GM12864 (cell line): ENCODE measurements at places on chromosomes 1 and 21.
A peak's percentile ranks its signal among the peaks of the same experiment; 100 is the strongest.

DNA sequence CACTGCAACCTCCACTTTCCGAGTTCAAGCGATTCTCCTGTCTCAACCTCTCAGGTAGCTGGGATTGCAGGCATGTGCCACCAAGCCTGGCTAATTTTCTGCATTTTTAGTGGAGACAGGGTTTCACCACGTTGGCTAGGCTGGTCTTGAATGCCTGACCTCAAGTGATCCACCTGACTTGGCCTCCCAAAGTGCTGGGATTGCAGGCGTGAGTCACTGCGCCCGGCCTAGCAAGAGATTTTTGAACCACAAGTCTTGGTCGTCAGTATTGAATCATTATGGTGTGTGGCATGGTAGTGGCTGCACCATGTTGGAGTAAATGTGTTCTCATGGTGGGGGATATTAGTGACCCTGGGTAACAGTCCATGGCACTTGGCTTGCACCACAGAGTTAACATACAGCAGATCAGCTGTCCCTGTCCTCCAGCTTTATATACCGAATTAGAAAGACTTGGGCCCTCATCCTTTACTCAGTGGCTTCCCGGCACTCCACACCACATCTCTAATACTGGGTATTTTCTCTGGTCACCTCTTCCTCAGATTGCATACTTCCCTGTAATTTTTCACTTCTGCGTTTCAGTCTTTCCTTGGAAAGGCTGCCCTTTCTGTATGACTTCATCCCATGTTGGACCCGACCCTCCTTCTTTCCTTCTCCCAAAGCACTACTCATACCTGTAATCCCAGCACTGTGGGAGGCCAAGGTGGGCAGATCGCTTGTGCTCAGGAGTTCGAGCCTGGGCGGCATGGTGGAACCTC is 25.1 kb downstream of the AK4 start:
- no peak for DNase-seq

GRCh38 chr21:45166931-45167330 is 92.6 kb downstream of the ADARB1 start:
- no peak for DNase-seq

GRCh38 chr1:187948170-187948794 is 1119.5 kb downstream of the PLA2G4A start:
- DNase-seq: no peak

DNA sequence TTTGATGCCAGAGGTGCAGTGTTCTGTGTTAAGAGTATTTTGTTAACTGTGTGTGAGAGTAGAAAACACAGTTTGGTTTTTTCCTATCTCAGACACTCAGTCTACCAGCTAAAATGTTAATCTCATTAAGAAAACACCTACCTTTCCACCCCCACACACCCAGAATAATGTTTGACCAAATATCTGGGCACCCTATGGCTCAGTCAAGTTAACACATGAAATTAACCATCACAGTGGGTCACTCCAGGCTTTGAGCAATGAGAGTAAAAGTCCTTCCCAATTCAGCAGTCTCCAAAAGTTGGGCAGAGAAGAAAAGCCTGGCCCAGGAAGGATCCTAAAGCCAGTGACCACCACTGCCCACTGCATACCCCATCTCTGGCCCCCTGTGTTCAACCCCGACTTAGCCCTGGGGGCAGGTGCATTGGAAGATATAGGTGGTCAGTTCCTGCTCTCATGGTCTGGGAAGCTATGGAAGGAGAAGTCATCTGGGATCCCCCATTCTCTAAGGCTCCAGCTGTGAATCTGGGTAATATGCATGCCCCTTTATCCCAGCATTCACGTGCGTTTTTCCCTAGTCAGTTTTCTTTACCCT is 50.2 kb upstream of the CSF3R start:
- no peak for DNase-seq

DNA sequence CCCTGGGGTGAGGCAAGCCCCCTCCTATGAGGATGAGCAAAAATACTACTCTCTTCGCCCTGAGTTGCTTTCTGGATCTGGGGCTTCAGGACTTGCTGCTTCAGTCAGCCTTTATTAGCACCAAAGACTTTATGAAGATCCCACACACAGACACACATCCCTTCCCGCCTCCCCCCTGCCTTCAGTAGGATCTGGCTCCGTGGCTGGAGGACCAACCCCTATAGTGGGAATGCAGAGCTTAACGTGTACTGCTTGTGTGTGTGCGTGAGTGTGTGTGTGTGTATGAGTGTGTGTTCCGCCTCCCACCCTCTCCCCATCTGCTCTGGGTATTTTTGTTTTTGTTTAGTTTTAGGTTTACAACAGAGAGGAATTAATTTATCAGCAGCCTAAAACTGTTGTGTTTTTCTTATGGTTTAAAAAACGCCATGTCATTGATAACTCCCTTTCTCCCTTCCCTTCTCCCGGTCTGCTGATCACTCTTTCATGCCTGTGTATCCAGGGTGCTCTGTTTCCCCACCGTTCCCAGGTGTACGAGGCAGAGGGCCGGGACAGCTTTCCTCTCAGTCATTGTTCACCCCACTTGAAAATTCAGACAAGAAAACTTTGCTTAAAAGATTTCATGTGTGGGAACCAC is 27.5 kb upstream of the ZFP69B start:
- no peak for DNase-seq

DNA sequence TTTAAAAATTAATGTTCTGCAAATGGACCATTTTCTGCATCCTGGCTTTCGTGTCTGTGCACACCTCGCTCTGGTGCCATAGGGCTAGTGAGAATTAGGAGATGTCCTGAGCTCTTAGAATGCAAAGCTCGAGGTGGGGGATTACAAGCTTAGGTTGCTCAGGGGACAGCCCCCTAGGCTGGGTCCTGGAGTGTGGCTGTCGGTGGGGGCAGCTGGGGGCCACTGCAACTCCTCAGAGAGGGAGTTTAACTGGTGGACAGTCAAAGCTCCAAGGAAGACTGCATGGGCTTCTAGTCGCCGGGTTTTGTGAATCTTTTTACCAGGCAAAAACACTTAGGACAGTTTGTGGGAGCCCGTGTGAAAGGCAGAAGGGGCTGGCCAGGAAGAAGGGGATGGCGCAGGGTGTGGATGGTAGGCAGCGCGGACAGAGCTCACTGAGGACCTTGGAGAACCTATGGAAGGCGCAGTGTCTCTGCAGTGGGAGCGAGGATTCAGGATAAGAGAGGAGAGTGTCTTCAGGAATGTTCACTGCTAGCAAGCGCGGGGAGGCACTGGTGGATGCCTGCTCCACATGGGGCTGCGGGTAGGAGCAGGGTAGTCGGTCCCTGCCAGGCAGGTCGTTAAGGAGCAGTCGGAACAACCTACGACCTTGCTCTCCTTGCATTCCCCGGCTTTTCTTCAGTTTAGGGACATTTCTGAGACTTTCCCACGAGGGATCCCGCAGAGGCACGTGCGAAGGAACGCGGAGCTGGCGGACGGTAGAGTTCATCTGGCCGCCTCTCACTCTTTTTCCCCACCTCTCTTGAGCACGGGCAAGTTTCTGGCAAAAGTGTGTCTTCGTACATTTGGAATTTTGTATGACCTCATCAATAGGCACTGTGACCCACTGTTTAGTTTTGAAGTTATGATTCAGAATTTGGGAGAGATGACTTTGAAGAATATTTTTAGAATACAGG is 12.9 kb upstream of the KCNE1 start:
- no peak for DNase-seq

- DNase-seq: no peak
Measured at GRCh38 chr1:43531906-43532584, 1.4 kb downstream of the PTPRF start.

GRCh38 chr1:226674892-226675714 is 64.0 kb downstream of the ITPKB start:
- peak; percentile 90 for DNase-seq

GRCh38 chr21:41641510-41641815 is 125.4 kb downstream of the RIPK4 start:
- DNase-seq: no peak

DNA sequence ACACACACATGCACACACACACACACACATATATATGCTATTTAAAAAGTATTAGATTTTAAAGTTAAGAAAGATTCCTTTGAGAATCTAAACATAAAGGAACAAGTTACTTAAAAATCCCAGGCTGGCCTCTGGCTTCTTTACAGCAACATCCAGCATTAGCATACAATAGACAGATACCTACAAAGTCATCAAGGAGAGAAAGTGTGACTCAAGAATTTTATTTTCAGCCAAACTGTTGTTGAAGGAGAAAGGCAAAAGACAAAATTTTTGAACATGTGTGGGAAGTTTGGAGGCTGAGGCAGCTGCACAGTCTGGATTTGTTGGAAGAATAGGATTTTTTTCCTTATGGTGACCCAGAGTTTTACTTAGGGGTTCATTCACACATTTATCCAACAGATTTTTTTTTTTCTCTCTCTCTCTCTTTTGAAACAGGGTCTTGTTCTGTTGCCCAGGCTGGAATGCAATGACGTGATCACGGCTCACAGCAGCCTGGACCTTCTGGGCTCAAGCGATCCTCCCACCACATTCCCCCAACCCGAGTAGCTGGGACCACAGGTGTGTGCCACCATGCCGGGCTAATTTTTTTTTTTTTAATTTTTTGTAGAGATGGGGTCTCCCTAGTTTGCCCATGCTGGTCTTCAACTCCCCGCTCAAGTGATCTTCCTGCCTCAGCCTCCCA is 24.0 kb upstream of the SPOCD1 start:
- DNase-seq: no peak

GRCh38 chr21:34022627-34023335 is 50.6 kb upstream of the MRPS6 start:
- peak; percentile 51 for DNase-seq

GRCh38 chr1:64343105-64343822 is 126.7 kb upstream of the CACHD1 start:
- no peak for DNase-seq

DNA sequence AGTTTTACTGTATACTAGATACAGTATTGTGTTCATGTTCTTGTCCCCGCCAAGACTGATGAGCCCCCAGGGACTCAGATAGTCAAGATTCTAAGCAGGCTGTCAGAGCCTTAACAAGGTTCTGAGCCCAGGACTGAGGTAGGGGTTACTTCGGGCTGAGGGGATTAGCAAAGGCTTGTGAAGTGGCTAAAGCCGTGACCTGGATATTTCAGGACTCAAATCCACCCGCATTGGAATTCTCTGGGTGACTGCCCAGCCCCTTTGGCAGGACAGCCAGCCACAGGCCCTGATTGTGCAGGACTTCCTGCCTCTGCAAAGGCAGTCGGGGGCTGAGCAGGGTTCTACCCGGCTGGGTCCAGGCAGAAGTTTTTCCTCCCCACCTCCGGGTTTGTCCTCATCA is at the start of gene PLA2G5:
Gene PLA2G5 (plus strand): TSS at position 321 of the 400 bp plus-strand sequence. CDS start 14,637 bp downstream, outside the sequence.
- no peak for DNase-seq

DNA sequence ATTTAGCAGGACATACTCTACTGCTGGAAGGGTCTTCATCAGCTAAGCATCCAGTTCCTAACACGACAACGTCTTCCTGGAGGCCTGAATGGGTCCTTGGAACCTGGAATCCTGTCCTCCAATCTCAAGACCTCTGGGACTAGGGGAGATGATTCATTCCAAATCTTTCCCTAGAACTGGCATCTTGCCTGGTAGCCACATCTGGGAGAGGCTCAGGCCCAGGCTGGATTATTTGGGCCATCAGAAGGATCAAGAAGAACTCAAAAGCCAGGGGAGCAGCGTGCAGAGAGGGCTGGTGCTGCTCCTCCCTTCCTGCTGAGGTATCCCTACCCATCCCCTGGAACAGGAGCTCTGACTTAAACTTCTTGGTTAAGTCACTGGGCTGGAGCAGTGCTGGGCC is 2.8 kb upstream of the PHLDA3 start:
- DNase-seq: no peak

GRCh38 chr1:58266242-58266641 is 280.3 kb downstream of the OMA1 start:
- no peak for DNase-seq

GRCh38 chr1:11492235-11492634 is 13.3 kb downstream of the DISP3 start:
- DNase-seq: no peak

DNA sequence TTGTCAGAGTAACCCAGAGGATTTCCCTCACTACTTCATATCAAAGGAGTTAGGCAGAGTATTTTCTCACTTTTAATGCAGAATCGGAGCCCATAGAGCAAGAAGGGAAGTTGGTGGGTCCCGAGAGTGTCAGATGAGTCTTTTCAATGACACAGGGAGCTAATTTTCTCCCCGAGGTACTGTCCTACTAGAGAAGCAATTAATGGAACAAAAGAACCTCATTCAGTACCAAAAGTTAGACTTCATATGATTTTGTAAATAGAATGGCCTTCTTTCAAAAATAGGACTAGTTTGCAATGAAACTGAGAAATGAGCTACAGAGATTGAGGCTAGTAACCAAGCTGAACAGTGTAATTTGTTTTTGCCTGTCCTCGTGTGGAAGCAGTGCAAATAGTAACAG is 3.9 kb downstream of the NCAM2 start:
- no peak for DNase-seq

GRCh38 chr1:109806733-109807400 is 43.1 kb upstream of the EPS8L3 start:
- DNase-seq: no peak

DNA sequence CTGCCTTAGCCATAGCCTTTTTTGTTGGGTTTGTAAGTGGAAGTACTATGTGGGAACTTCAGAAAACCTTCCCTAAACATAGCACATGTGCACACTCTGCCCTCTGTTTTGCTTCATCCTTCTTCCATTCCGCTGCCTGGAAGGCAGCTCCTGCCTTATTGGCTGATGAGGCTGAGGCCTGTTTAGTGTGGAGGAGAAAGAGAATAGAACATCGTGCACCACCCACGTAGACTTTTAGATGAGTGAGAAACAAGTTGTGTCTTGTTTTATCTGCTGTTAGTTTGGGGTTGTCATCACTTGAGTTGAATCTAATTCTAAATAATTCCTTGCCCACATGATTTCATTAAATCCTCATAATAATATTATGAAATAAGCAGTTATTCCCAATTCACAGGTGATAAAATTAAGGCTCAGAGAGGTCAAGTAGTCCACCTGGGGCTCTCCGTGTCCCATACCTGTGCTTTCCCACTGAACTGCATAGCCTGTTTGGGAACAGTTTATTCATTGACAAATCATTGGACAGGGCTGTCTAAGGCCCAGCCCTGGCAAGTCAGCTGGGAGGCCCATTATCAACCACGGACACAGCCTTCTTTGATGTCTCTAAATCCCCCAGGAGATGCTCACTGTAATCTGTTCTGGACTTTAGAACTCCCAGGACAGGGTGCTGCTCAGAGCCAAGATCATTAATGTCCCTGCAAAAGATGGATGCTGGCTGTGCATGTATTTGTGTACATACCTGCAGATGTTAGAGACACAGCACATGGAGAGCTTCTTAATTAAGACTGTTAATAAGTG is 93.0 kb downstream of the ABCA4 start:
- DNase-seq: no peak
